ENCODE measurements at places on chromosomes 1 and 21.

- DNase-seq, result no peak
Measured at GRCh38 chr1:61028136-61028535, 54.2 kb upstream of the NFIA start.

GRCh38 chr1:65694126-65694525 is 98.6 kb upstream of the PDE4B start:
- DNase-seq, result no peak

GRCh38 chr21:45256021-45256911 is 31.4 kb downstream of the POFUT2 start:
- DNase-seq, result no peak

GRCh38 chr1:41713141-41713540 is 205.6 kb downstream of the HIVEP3 start:
- no peak for DNase-seq

Measured in left kidney (tissue), 8 donors.